ENCODE measurements at places on chromosomes 7 and 10.

DNA sequence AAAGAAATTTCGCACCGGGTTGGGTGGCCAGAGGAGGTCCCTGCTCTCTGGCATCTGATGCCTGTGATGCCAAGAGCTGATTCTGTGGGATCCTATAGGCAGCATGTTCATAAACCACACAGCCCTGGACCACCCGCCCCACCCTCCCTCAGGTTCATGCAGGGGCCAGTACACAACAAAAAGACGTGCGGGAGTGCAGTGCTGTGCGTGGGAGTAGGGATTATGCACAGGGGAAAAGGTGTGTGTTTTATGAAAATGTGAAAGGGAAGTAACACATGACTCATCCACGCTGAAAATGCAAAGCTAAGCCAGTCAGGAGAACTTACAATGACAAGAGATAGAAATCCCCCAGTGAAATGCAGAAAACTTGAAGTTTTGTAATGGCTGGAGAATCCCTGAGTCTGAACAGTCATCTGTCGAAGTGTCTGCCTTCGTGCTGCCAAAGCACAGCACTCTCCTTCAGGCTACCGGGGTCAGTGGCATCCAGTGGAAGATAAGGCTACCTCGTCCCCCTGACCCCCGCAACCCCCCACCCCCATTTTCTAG is 1.1 kb downstream of the KIAA1217 start:
- peak; percentile 75 for DNase-seq

DNA sequence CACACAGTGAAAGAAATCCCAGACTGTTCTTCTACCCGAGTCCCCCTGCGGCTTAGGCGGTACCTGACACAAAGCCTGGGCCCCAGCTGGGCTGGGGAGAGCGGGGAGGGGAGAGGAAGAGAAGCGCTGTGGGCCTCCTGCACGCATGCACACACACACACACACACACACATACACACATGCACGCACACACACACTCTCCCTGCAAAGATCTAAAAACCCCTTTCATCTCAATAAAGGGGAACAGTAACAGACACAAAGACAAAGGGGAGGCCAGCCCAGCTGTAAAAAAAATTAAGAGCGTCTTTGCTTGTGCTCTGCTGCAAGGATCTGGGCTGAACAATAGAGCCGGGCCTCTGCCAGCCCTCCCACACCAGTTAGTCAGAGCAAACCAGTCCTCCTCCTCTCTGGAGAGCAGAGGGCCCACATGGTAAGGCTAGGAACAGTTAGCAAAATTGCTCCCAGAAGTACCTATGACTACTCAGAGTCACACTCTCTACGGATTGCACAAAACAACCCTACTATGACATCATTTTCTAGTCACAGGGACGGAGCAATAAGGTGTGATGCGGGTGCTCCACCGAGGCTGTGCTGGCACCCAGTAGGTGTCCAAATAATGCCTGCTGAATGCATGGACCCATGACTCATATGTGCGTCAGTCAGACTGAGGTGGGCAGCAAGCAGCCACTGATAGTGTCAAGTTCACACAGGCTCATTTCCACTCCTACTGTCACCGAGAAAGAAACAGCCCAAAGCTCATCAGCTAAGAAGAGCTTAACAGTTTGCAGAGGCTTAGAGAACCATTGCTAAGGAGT is 9.2 kb downstream of the ITPRIP start:
- peak; percentile 85 for DNase-seq

DNA sequence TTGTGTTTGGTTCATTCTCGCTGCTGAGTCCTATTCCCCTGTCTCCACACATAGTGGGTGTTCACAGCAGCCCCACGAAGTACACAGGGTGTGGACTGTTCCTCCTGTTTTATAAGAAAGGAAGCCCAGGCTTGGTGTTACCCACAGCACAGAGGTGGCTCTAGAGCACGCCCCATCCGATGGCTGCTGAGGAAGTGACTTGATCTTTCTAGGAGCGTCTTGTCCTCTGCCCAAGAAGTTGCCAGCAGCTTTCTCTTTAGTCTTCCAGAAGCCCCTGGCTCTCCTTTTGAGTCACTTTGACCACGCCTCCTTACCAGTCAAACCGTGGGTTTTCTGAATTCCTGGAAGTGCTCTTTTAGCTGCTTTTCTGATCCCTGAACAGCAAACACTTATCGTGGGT is 94.0 kb downstream of the GRK5 start:
- DNase-seq, result no peak

DNA sequence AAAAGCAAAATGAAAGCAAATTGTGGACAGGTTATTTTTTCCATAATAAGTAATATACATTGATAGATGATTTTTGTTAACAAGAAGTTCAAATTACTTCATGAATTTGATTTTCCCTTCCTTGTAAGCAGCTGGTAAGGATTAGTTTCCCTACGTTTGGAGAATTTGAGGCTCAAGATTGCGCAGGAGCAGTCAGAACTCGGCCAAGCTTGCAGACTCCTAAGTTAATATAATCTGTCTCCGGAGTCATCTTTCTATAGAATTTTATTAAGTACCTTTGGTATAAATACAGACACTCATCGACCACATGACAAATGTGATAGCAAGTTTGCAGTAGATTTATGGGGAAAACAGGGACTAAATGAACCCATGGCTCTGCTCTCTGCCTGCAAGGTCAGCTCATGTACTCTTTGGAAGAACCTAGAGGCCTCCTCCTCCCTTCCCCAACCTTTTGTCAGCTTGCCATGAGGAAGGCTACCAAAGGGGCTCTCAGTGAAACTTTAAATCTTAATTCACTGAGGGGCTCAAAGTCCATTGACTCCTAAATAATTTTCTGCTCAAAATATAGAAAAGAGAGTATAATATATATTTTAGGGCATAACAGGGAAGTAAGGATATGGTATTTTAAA is 89.2 kb upstream of the CTTNBP2 start:
- no peak for DNase-seq

DNA sequence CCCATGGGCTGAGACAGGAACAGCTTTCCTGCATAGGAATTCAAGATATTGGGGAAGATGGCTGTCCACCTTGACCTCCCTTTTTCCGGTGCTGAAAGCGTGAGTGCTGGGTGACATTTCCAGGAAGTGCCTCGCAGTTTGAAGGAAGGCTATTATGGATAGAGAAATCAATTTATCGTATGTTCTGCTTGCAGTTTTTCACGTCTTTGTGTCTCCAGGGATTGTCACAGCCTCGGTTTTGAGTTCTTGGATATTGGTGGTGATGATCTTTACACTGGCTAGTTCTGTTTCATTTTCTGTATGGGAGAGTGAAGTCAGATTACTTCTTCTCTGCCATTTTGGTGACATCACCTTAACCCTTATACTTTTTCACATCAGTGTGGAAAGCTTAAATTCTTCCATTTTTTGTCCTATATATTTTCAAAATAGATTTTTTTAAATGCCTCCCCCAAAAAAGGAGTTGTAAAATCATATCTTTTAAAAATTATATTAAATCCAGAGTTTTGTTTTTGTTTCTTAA is 102.5 kb upstream of the APBB1IP start:
- no peak for DNase-seq

- DNase-seq, result peak; percentile 74
These were observed 229.5 kb upstream of the FZD1 start for GRCh38 chr7:91034459-91035368.

DNA sequence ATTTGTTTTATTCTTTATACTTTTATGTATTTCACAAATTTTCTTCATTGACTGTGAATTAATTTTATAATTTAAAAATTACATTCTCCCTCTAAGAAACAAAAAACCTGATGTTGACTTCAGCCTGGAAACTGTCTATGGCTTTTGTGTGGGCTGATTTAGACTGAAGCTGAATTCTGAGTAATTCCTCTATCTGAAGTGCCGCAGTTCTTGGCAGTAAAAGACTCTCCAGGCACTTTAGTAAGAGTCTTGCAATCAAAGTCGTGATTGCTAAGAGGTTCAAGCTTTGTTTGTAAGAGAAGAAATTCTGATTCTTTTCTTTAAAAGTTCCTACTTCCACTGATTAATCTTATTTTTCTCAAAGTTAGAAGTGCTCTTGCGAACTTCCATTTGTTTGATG is 3.4 kb upstream of the CEP41 start:
- DNase-seq, result no peak

GRCh38 chr10:1107679-1108078 is 51.5 kb downstream of the WDR37 start:
- peak; percentile 71 for DNase-seq

DNA sequence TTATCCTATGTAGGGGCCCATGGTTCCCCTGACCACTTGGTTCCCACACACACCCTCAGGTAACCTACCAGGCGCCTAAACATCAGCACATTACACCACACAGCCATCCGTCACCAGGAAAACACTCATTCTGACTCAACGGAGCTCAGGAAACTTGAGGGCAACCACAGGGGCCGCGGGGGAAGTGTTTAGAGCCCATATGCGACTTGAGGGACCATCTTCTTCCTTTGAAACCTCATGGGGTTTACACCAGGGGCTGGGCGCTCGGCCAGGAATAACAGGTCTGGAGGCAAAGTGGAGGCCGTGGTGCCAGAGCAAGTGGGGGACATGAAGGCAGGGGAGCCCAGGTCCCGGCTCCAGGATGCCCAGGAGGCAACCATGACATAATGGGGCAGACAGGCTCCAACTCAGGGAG is 1.5 kb downstream of the STX1A start:
- DNase-seq, result peak; percentile 51

DNA sequence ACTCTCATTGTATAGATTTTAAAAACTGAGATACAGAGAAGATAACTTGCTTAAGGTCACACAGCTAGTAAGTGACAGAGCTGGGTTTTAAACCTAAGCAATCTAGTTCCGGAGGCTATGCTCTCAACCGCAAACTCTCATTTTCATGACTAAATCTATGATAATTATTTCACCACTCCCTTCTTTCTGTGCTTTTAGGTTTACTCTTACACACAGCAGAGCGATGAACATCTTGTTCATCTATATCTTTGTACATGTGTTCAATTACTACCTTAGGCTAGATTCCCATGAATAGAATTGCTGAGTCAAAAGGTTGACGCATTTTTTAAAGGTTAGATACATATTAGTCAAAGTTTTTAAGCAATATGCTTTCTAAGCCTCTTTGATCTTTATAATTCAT is 154.8 kb downstream of the CHN2 start:
- DNase-seq, result no peak

- no peak for DNase-seq
These were observed 222.0 kb upstream of the ZMIZ1 start for GRCh38 chr10:78846760-78847159.

GRCh38 chr10:117132751-117133231 is 5.3 kb downstream of the VAX1 start:
- DNase-seq, result no peak

DNA sequence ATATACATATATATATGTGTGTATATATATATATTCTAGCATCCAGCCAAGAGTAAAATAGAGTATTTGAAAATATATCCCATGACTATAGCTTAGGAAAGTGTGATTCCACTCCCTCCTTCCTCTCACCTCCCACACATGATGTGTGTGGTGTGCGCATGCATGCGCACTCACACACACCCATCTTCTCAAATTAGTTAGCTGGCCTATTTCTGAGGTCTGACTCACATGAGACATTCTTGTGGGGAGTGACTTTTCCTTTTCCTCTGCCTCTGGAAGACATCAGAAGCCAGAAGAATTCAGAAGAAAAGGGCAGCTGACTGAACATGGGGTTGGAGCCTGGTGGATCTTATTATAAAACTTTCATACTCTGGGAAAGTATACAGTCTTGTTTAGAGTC is 793.5 kb upstream of the ZNF722 start:
- DNase-seq, result no peak

DNA sequence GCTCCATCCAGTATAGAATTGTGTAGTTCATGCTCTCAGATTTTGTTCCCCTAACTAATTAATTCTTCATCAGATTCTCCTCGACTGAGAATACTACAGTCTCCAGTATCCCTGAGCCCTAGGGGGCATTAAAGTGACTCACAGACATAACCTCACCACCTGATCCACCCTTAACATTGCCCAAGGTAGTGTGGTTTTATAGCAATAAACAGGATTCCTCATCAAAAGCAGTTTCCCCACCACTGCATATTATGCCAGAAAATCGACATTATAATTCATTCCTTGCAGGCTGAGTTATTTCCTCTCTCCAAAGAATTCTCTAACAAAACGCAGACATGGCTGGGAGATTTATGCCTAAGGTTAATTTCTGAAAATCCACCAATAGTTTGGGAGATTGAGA is 1402.5 kb upstream of the CELF2 start:
- DNase-seq, result no peak

DNA sequence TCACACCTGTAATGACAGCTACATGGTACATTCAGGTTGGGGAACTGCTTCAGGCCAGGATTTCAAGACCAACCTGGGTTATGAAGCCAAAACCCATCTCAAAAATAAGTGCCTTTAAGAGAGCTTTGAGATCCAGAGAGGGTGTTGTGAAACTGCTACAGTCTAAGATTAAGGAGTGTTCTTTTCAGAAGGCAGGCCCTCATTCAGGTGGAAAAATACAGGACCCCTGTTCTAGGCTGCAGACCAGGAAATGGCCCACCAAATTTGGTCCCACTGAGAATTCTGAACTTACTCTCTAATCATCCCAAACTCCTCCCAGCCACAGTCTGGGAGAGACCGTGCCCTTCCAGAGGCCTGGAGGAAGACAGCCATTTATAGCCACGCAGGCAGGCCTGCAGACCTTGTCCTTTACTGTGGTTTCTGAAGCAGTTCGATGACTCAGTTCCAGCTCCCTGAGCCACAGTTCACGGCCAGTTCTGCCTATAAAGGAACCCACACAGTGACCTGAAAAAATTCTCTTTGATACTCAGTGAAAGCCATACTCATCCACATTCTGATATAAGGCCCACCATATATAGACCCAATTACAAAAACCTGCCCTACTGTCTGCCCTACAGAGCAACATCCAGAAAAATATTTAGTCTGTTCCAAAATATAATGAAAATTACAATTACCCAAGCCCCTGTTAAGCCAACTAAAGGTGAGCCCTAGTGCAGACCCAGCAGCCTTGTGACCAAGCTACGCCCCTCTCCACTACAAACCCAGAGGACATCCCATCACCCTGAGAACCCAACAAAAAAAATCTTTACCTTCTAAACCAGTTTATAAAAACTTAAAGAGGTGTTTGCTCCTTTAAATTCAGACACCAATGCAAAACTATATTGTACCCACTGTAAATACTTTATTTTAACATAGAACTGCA is 21.2 kb downstream of the ZNF680 start:
- DNase-seq, result no peak

- no peak for DNase-seq
These were observed 361.0 kb upstream of the CDC14C start for GRCh38 chr7:48563334-48563733.

DNA sequence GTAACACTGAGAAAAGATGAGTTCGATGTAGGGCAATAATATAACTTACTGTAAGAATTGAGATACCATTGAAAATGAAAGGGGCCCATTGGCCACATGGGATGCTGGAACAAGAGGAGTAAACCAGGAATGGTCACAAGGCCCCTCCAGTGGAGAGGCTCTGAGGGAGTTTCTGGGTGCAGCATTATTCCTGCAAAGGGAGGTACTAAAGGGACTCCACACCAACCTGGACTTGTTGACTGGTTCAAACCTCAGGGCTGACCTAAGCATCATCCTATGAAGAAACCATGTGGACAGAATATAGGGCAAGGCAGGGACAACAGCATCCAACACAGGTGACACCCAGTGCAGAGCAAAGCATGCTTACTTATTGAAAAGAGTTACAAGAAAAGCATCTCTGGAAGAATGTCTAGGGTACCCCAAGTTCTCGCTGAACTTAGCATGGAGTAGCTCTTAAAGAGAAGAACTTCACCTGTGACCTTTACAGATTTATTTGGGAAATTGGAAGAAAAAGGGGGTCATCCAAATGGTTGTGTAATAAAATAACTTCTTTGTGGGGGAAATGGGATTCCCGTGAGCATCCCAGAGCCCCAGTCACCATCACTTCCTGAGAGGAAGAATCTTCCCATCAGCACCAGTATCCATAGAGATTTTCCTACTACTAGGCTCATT is 34.7 kb downstream of the PRSS2 start:
- DNase-seq, result no peak
